ENCODE measurements at places on chromosomes 6 and 20. TPM values are rescaled to one million over a fixed set of nuclear protein-coding genes. Genes with fewer than 3 reads are reported as not detected.

DNA sequence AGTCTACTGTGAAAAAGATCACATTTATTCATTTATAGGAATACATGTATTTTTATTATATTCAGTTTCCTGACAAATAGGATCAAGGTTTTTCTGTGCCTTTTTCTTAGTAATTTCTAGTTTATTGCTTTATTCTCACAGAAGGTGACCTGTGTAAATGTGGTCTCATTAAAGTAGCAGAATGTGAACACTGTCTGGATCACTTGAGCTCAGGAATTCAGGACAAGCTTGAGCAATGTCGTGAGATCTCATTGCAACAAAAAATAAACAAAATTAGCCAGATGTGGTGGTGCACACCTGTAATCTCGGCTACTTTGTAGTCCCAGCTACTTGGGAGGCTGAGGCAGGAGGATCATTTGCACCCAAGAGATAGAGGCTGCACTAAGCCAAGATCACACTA lies 516.7 kb downstream of the CDKAL1 start:
- DNase-seq, result no peak

DNA sequence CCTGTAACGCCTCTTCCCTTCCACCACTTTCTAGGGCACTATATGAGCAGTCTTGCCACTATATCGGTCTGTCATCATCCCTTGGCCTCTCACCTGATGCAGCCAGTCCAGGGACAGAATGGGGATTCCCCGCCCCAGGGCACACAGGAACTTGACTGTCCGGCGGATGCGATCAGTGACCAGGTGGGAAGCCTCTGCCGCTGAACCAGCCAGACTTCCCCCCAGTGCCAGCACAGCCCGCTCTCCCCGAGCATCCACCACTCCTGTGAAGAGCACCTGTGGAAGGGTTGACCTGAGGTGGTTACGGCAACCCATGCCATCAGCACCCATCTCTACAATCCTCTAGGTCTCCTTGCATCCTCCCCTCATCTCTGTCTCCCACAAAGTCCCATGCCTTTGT lies 12.2 kb upstream of the NRM start:
- no peak for DNase-seq

- DNase-seq, result no peak
Measured at GRCh38 chr6:97129106-97129505, 153.9 kb downstream of the MMS22L start.

MAS1 gene
- total RNA-seq, result not detected

SAPCD1 gene
- 0.45 TPM for total RNA-seq

- no peak for DNase-seq
Measured at GRCh38 chr20:1436263-1436662, 30.4 kb downstream of the NSFL1C start.

- DNase-seq, result no peak
Measured at GRCh38 chr6:91654357-91654756, 1067.5 kb upstream of the MAP3K7 start.

DEFB127 gene
- not detected for total RNA-seq

DNA sequence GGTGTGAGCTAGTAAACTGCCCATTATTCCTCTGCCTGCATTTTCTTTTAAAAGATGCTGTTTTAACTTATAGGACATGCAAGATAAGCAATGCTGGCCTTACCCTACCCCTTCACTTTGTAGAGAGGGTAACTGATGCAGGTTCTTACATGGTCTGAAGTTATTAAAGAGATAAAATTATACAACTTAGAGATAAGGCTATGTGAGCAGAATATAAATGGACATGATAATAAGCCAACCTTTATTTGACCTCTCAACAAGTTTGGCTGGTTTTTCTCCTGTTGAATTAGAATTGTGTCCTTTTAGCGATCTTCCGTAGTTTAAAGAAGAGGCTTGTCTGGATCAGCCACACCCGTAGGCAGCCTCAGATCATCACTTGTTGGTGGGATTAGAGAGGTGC lies 377.0 kb downstream of the BTBD3 start:
- no peak for DNase-seq

- DNase-seq, result no peak
Measured at GRCh38 chr6:120355822-120356221, 978.5 kb downstream of the TBC1D32 start.

GRCh38 chr20:19975436-19975799 lies 41.7 kb upstream of the NAA20 start:
- DNase-seq, result no peak

COL21A1 gene
- 1.3 TPM for total RNA-seq

GRCh38 chr6:84910906-84911607 lies 146.7 kb upstream of the TBX18 start:
- no peak for DNase-seq

DNA sequence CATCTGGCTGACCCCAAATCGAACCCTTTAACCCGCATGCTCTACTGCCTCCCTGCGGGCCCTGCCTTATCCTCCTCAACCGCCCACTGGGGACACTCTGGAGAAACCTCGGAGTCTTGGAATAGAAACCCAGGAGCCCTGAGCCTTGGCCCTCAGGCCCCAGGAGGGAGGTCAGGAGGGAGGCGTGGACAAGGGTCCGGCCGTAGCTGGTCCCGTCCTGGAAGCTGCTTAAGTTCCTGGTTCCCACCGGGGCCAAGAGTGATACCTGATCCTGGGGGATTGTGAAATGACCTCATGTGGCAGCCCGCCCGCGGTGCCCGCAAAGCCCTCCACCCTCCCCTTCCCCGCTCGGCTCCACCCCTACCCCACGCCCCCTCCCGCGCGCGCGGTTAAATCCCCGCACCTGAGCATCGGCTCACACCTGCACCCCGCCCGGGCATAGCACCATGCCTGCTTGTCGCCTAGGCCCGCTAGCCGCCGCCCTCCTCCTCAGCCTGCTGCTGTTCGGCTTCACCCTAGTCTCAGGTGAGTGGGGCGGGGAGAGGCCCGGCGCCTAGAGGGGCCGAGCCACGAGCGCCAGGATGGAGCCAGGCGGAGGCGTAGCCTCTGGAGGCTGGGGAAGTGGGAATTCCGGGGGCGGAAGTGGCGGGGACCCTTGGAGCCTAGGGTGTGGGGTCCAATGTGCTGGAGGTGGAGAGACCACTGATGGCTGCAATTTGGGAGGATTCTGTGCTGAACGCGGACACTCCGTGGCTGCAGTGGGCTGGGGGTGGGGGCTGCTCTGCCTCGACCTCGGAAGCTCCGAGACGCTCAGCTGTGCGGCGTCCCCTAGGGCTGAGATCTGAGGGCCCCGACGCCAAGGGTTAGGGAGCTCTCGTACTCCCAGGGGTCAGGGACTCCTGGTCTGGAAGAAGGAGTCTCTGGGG lies at the start of gene WFDC2:
TSS of gene WFDC2 (plus strand) at position 418 of the 926 bp plus-strand sequence. CDS start at position 447, 29 bp downstream.
- no peak for DNase-seq

- DNase-seq, result no peak
Measured at GRCh38 chr20:52457826-52458225, 266.2 kb upstream of the ZFP64 start.

DNA sequence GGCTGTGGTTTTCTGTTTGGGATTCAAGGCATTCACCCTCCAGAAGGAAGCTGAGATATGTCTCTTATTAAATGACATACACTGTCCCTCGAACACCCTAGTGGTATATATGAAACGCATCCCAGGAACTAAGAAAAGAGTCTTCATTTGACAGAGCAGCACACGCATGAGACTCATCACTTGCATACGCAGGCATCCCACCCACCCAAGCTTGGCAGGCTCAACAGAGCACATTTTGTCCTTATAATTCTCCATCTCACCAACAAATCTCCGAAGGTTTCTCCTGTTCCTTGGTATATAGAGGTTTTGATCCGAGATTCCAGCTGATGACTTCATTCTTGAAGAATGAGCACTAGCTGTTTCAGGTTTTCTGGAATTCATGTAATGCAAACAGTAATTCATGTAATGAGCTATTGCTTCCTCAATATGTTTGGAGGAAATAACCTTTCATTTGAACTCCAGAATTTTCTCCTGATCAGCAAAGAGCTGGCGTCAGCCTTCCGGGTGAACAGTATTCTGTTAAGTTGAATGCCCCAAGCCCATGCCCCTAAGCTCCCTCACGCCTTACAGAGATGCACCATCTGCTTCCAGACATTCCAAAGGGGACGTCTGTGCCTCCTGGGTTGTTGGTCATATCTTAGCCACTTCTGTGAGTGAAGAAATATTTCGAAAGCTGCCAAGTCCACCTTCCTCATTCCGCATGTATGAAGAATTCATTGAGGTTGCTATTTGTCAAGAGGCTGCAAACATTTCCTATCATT lies 66.0 kb upstream of the CDH4 start:
- DNase-seq, result no peak

DNA sequence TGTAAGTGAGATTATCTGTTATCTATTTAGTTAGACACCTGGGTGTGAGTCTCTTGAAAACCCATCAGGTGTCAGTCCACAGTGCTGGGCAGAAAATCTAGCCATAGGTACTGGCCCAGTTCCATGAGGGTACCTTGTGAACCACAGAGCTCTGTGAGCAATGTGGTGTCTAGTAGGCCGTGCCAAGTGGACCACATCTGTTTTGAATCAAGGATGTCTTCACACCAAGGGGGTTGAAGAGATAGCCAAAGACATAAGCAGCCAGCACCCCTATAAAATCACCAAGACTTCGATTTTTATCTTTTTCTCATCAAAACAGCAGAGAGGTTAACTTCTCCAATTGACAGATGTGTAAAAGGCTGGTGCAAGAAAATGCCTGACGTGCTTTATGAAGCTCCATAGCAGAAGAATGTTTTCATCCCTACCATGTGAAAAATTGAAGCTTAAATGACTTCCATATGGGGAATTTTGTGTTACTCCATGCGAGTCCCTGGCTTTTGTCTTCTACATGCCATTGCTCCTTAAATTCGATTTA lies 368.7 kb downstream of the HAO1 start:
- DNase-seq, result no peak

TCP11 gene
- total RNA-seq, result not detected

DNA sequence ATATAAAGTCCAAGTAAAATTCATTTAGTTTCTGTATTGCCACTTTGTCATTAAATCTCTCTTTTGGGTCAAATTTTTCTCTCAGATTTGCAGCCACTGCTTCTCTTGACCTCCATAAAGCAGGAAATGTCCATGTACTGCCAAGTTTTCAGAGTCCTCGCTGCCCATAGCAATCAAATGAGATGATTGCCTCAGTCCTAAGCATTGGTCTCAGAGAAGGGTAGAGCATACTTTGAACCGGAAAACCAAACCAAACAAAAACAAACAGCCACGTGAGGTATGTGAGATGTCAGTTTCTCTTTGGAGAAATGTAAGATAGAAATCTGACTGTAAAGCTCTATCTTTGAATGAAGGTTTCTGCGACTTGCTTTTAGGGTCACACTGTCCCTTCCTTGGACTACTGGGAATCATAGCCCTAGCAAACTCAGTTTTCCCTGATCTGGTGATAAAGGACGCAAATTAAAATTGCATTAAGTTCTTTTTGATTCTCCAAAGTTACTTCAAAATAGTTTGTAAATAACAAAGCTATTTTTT lies 505.4 kb upstream of the CITED2 start:
- DNase-seq, result no peak

CGAS gene
- 14.6 TPM for total RNA-seq

SAMD10 gene
- total RNA-seq, result 5.1 TPM

- DNase-seq, result no peak
Measured at GRCh38 chr6:118298476-118299427, 249.3 kb upstream of the PLN start.

DNA sequence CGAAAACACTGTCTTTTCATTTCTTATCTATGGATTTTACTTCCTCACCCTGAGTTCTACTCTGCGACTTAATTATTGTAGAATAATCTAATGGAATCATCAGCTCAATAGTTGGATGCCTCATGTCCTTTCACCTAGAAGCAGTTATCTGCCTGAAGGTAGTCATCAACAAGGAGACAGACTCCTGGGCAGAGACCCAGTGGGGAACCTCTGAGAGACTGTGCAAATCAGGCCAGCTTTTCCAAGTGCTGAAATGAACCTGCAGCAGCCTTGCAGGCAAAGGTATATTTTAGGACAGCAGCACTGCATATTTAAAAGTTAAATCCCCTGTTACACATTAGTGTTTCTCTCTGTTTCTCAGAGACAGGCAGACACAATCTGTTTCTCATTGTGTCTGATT lies 99.7 kb upstream of the STMND1 start:
- DNase-seq, result no peak

DNA sequence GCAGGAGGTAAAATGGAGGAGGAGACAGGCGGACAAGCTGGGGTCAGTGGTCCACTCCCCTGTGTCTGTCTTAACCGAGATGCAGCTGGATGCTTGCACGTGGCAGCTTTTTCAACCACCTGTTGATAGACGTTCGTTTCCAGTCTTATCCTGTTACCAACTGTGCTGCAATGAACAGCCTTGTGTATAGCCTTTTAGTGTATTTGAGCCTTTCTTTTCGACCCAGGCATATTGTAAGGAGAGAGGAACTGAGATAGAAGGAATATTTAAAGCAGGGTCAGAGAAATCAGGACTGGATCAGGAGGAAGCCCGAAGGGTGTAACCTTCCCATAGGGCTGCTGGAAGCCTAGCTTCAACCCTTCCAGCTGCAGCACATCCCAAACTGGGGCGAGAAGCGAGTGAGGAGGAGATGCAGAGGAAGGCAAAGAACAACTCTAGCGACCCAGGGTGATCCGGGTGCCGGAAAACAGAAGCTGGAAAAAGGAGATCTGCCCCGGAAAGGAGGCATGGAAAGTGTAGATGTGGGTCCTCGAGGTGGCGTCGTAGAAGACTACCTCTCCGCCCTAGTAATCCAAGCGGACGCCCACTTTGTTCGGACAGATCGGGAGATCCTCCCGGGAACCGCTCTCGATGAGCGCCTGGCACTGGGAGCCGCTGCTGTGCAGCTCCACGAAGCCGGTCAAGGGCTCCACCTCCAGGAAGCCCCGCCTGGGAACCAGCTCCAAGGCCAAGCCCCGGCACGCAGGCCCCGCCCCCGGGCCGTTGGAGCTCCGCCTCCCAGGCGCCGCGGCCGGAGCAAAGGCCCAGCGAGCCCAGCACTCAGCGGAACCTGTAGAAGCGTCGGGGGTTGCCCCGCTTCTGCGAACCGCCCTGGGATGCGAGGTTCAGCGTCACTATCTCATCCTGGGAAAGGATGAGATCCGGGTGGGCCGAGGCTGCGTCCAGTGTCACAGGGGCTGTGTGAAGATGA lies 11.2 kb downstream of the TRIM31 start:
- DNase-seq, result peak; percentile 20

GRCh38 chr6:100344761-100345160 lies 120.0 kb downstream of the SIM1 start:
- DNase-seq, result no peak

GRCh38 chr20:41166201-41167117 lies 29.1 kb downstream of the PLCG1 start:
- no peak for DNase-seq

INSM1 gene
- not detected for total RNA-seq

- no peak for DNase-seq
Measured at GRCh38 chr20:1949347-1950100, 44.3 kb downstream of the PDYN start.

GRCh38 chr6:167674486-167674885 lies 152.2 kb upstream of the AFDN start:
- DNase-seq, result no peak

- DNase-seq, result no peak
Measured at GRCh38 chr6:15310680-15311079, 64.8 kb downstream of the JARID2 start.

All from esophagus squamous epithelium (tissue), 5 donors.